ENCODE measurements at places on chromosomes 7 and 10.

DNA sequence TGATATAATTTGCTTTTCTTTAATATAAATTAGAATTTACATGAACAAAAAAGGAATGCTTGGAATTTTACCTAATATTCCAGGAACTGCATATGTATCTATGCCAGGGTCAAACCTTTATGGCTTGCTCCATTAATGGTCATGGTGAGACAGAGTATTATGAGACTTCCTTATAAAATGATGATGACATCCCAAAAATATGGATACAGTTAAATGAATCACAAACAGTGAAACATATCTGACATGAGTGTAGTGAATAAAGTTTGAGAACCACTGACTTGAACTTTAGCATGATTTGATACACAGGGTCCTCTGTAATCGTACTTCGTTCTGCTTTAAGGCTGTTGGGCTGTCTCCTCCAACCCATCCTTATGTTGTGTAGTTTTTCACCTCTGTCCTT lies 51.8 kb downstream of the MARCHF5 start:
- no peak for DNase-seq

DNA sequence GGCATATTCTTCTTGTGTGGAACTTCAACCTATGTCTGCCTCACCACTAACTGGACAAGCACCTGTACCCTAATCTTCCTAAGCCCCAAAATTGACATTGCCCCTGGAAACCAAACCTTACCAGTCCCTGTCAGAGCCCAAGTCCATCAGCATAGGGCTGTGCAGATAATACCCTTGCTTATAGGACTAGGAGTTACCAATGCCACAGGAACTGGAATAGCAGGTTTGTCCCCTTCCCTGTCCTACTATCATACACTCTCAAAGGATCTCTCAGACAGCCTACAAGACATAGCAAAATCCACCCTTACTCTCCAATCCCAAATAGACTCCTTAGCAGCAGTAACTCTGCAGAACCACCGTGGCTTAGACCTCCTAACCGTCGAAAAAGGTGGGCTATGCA lies 19.8 kb downstream of the ZNF107 start:
- no peak for DNase-seq

DNA sequence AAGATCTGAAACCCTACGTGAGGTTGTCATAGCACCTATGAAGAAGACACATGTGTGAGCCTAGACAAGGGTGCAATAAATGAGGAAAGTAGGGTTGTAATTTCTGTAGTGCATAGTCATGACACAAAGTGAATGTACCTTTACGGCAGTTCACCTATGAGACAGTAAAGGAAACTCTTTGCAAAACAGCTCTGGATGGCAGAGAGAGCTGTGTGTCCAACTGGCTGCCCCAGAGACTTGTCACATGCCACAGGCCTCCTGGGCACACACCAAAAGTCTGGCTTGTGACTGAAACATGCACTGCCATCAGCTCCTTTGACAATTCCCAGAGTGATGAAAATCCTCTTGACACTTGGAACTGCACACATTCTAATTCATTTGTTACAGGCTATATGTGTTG lies 90.7 kb upstream of the NAMPT start:
- DNase-seq, result no peak

DNA sequence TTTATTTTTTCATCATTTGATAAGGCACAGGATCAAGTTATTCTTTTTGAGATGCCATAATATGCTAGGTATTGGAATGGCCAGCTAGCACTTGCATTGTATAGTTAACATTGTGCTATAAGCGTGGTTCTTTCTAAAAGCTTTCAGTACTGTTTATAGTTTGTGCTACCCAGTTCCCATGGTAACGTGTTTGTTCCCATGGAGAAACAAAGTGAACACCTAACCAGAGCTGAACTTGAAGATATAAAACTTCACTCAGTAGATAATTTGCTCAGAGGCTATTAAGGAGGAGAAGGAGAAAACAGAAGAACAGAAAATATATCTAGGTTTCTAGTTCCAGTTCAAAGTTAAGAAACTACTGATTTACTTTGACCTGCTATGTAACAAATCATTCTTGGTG lies 23.6 kb upstream of the ITGB8 start:
- DNase-seq, result no peak

DNA sequence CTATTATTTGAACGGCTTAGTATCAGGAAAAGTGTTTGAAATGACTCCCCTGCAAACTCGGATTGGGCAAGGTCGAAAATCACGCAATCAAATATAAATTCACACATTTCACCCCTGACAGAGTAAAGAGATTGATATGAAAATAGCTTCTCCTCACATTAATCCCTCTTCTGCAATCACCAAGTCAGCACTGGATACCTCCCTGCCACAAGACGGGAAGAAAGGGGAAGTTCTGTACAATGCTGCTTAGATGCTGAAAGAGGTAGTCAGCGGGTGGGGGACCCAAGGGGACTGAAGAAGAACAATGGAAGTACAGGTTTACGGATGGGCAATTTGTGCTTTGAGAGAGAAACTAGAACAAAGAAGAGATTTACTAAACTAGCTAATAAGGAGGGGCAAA lies 72.0 kb upstream of the ANK3 start:
- no peak for DNase-seq
